ENCODE measurements at places on chromosomes 11 and 22.
A peak's percentile ranks its signal among the peaks of the same experiment; 100 is the strongest.

DNA sequence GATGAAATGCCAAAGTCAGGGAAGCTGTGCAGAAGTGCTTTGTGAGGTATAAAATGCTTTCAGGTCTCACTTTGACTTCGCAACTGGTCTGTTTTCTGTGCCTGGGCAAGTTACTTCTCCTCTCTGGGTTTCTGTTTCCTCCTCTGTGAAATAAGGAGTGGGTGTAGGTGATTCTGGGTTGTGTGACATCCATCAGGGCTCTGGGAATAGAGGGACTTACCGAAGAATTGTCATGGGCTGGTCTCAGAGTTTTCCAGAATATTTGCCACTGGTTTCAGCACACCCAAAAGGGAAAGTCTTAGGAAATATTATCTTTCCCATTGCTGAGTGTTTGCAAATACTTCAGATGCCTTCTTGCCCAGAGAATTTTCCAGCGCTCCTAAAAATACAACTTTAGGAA, 118.4 kb downstream of the KIAA1671 start:
- DNase-seq, result no peak

- DNase-seq, result no peak
These were observed 576.8 kb downstream of the SOX6 start for GRCh38 chr11:15779518-15779917.

DNA sequence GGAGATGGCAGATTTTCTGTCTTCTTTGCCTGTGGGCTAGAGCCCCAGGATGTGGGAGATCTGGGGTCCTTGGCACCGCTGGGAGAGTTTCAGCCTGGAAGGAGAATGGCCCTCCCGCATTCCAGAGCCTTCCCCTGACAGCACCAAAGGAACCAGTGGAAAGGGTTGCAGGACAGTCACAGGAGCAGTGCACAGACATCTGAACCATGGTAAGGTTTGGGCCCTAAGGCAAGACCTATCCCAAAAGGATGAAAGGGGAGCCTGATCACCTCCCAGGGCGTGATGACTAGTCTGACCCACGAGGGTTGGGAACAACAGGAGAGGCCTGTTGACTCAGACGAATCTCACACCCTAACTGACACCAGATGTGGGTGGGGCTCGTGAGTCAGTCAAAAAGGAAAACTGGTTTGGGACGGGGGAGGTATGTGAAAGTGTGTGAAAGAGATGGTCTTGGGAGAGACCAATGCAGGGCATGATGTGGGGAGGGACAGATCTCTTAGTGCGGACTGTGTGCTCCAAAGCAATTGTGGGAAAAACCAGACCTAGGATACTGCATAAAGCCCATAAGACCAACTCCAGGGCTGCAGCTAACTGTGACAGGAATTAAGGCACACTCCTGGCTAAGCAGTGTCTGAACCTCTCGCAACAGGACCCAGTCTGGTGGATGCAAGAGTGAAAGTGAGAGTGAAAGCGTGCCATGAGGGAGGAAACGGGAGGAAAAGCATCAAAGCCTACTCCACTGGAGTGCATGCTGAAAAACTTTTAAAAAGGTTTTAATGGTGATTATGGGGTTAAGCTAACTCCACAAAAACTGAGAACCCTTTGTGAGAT, 39.1 kb upstream of the GLYAT start:
- DNase-seq, result no peak

DNA sequence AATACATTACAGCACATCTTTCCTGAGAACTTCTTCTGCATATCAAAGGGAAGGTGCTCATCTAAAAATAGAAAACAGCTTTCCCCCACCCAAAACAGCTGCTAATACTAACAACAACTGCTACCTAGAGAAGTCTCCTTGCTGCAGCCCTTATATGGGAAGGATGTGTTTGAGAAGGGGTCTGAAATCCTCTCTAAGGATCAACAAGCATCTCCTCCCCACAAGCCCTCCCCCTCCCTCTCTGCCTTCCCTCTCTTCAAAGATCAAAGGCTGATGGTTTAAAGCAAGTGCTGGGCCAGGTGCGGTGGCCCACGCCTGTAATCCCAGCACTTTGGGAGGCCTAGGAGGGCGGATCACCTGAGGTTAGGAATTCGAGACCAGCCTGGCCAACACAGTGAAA, 33.5 kb downstream of the SCUBE2 start:
- no peak for DNase-seq

DNA sequence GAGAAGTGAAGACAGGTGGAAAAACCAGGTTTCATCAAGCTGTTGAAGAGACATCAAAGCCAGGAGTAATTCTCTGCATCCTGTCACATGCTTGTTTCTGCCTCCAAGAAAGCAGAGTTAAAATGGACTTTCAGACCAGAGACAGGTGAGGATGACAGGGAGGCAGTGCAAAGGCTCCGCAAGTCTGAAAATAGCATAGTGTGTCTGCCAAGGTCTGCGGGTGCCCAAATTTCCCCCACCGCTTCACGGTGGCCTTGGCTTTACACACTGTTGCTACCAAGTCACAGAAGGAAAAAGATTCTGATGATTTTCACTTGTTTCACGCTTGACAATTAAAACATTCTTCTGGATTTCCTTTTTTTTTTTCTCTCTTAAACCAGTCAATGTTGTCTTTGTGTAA, 44.2 kb downstream of the SNX19 start:
- DNase-seq, result no peak

DNA sequence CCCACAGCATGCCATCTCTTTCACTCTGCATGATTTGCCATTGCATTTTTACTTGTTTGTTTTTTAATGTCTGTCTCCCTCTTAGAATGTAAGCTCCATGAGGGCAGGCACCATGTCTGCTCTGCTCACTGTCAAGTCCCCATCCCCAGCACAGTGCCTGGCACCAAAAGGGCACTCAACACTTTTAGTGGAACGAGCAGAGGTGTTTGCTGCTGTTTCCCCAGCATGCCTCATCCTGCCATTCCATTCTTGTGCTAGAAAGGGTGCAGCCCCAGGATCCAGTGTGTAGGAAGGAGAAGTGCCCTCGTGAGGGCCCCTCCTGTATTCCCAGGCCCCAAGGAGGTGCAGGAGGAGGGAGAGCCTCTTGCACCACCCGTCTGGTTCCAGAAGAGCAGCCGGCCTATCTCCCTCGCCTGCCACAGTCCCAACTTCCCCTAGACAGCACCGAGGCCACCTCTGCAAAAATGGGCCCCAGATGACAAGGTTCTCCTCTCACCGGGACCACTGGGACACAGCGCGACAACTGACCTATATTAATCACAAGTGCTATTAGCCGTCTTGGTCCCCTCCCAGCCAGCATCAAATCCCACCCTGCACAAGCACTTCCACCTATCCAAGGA, 33.3 kb upstream of the CACNG2 start:
- no peak for DNase-seq

DNA sequence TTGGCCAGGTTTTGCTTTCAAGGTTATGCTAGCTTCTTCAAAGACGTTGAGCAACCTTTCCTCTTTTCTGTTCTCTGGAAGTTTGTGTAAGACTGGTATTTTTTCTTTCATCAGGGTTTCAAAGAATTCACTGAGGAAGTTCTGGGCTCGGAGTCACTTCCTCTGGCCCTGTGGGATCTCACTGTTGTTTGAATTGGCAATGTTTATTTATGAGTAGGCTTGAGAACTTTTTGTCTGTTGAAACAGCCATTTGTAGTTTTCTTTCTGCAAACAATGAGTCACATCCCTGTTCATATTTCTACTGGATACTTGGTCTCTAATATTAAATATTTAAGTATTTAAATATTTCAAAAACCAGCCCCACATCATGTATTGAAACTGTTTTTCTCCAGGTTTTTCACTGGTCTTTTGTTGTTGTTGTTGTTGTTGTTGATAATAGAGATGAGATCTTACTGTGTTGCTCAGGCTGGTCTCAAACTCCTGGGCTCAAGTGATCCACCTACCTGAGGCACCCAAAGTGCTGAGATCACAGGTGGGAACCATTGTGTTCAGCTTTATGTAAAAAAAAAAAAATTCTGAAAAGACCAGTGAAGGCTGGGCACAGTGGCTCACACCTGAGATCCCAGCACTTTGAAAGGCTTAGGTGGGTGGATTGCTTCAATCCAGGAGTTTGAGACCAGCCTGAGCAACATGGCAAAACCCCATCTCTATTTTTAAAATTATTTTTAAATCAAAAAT, 26.9 kb downstream of the SUSD2 start:
- DNase-seq, result no peak

GRCh38 chr11:116930177-116930576, 92.8 kb upstream of the APOA1 start:
- peak; percentile 21 for DNase-seq

GRCh38 chr11:126152152-126152551, 59.3 kb downstream of the RPUSD4 start:
- DNase-seq, result no peak

GRCh38 chr11:32779136-32779535, 15.3 kb downstream of the CCDC73 start:
- DNase-seq, result no peak

GRCh38 chr22:48135592-48135991, 1373.1 kb downstream of the TBC1D22A start:
- DNase-seq, result no peak

- DNase-seq, result no peak
These were observed 31.4 kb downstream of the LRP5 start for GRCh38 chr11:68343761-68344256.

DNA sequence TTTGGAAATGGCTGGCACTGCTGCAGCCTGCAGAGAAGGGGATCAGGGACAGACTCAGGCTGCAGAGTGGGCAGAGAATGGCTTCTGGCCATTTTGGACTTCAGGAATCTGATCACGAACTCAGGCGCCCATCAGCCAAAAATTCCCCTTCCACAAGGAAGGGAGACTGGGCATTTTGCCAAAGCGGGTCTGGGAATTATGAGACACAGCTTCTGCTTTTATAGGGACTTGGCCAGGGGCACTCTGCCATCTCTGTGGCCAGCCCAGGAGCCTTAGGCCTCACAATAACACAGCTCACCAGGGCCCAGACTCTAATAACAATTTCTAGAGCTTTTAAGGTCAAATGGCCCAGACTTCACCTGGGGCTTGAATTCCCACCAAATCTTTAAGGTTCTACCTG, 74.7 kb downstream of the CHST1 start:
- no peak for DNase-seq

GRCh38 chr11:95897731-95898130, 26.2 kb downstream of the MTMR2 start:
- no peak for DNase-seq

GRCh38 chr11:17414317-17414737, 25.9 kb upstream of the KCNJ11 start:
- no peak for DNase-seq

DNA sequence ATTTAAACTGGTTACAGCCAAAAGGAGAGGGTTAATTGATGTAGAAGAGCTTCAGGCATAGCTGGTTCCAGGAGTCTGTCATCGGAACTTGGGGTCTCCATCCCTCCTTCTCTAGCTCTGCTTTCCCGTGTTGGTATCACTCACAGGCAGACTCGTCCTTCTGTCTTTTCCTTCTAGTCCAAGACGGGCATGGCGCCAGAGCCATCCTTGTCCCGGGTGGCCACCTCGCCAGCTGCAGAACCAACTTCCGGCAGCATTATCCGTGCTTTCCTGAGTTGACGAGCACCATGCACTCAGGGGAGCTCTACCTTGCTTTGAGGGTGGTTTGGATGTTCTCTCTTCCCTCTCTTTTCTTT, 14.7 kb downstream of the LINC01488 start:
- no peak for DNase-seq

- no peak for DNase-seq
These were observed 384.1 kb downstream of the CTTN start for GRCh38 chr11:70782401-70782913.

GRCh38 chr11:65903068-65903481, 2.9 kb upstream of the FOSL1 start:
- no peak for DNase-seq

- DNase-seq, result no peak
These were observed 34.6 kb downstream of the PTPRJ start for GRCh38 chr11:48014917-48015316.

DNA sequence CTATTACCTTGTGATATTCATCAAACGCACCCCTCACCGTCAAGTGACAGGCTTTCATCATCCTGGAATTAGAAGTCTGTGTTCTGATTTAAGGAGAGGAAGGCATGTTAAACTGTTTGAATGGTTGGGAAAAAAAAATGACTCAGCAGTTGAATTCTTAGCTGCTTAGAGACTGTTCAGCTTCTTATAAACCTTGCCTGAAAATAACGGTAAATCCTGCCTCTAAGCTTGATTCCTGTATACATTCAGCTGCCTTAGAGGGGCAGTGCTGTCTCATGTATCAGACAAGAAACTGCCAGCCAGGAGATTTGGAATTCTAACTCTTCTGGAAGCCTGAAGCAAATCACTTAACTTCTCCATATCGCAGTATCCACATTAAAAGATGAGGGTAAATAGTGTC, 437.4 kb downstream of the JRKL start:
- no peak for DNase-seq

DNA sequence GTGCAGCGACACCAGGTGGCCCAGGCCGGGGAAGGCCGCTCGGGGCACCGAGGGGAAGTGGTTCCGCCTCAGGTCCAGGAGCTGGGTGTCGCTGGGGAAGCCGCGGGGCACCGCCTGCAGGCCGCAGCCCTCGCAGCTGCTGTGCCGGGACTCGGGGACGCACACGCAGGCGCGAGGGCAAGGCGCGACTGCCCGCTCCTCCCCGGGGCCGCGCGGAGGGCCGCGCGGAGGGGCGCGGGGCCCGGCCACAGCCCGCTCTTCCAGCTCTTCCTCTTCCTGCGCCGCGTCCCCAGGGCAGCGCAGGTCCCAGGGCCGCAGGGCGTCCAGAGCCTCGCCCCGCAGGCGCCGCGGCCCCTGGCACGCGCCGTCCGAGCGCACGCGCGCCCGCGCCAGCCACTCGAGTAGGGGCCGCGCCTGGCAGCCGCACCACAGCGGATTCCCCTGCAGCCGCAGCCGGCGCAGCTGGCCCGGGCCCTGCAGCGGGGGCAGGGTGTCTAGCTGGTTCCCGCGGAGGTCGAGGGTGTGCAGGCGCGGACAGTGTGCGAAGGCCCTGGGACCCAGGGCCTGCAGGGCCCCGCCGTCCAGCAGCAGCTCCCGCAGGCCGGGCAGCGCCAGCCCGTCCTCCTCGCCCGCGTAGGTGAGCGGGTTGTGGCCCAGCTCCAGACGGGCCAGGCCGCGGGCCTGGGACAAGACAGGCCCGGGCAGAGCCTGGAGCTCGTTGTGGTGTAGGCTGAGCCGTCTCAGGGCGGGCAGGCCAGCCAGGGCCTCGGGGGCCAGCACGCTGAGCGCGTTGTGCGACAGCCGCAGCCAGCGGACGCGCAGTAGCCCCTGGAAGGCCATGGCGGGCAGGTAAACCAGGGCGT, 2.8 kb downstream of the CHADL start:
- DNase-seq, result peak; percentile 74

DNA sequence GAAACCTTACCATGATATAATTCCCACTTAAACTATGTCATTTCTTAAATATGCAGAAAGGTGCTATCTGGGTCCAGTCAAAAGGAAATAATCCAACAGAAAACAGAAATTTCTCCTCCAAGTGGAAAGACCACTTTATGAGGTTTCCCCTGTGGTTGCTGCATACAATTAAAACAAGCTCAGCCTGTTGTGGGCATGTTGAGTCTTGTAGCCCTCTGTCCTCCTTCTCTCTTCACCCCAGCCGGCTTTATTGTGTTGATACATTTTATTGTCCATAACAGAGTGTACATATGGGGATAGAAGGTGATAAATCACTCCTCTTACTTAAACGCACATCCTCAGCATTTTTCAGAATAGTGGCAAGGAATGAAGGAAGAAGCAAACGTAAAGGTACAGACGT, 126.0 kb upstream of the MTNR1B start:
- DNase-seq, result no peak

Data from T-helper 1 cell (primary cell).